ENCODE measurements at places on chromosomes 12 and 14.

GRCh38 chr12:15605881-15606590, 183.2 kb downstream of the EPS8 start:
- DNase-seq = no peak

DNA sequence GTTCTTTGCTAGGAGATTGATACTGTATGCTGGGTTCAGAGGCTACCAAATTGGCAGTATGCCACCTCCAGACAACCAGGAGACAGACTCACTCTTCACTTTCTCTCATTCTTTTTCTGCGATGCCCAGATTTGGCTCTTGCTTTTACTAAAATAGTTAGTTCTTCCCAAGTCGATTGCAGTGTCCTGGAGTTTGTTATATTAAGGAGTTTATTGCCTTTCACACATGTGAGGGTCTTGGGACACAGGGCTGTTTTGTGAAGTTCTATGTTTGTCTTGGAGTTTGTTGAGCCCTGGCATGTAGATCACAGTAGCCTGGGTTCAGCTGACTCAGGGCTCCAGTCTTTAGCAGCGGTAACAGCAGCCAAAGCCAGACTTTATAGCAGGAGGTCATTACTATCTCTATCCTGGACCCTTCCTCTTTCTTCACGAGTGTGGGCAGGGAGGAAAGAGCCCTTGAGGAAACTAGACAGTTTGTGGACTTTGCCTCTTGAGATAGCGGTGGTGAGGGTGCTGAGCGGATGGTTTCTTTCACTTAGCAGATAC, 1.6 kb downstream of the MLEC start:
- no peak for DNase-seq

- DNase-seq = no peak
These were observed 53.1 kb downstream of the LIN7A start for GRCh38 chr12:80884651-80885050.

- no peak for DNase-seq
These were observed 14.4 kb upstream of the NTF3 start for GRCh38 chr12:5417500-5417899.

DNA sequence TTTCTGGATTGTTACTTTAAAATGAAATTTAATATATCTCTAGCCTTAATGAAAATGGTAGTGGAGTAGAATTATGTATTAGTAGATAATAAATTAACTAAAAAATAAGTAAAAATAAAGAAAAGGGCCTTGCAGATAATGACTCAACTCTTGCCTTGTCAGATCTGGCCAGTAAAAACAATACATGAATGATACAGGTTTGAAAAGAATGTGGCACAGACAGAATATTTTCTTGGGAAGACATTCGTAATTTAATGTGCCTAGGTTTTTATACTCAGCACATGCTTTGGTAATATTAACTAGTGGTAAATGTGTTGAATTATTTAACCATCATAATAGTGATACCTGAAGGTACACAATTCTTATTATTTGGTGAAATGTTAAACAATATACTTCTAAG, 28.3 kb downstream of the ATF7IP start:
- no peak for DNase-seq

DNA sequence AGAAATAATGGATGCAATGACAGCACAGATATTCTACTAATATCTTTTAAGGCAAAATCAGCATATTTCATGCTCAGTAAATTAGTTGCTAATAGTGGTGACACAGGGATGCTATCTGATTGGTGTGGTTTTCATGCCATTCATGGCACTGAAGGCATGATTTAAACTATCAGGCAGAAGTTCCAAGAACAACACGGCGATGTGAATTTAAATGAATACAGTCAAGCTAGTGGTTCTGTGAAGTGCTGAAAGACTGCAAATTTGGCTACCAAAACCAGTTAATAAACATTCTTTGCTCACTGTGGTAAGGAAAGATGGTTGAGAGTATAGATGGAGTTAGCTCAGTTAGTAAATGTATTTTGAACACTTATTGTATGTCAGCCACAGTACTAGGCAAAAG, 272.0 kb upstream of the DIO2 start:
- no peak for DNase-seq

DNA sequence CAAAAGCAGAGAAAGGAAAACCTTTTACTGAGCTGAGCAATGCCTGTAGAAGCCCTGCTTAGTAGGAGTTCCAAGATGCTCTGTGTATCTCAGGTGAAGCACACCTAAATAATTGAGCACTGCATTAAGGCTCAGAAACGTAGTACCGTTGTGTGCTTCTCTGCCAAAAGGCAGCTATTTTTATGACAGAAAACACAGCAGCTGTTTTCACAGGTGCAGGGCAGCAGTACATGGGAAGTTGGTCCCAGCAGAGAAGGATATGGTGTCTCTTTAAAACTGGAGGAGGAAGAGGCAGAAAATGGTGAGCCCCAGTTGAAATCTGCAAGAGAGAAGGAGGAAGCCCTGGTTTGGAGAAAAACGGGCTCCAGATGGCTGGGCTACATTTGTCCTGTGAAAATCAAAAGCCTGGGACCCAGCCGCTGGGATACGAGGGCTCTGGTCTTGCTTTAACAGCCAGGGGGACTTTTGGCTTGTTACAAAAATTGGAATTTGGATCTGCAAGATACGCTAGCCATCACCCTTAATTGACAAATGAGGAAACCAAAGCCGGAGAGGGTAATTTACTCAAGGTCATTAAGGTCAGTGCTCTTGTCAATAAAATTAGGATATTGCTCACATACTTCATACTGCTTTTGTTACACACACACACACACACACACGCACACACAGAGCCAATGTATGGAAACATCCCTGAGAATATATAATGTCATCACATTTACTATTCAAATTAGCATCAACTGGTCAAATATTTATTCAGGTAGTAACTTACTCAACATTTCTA, 27.3 kb downstream of the SPRING1 start:
- no peak for DNase-seq

DNA sequence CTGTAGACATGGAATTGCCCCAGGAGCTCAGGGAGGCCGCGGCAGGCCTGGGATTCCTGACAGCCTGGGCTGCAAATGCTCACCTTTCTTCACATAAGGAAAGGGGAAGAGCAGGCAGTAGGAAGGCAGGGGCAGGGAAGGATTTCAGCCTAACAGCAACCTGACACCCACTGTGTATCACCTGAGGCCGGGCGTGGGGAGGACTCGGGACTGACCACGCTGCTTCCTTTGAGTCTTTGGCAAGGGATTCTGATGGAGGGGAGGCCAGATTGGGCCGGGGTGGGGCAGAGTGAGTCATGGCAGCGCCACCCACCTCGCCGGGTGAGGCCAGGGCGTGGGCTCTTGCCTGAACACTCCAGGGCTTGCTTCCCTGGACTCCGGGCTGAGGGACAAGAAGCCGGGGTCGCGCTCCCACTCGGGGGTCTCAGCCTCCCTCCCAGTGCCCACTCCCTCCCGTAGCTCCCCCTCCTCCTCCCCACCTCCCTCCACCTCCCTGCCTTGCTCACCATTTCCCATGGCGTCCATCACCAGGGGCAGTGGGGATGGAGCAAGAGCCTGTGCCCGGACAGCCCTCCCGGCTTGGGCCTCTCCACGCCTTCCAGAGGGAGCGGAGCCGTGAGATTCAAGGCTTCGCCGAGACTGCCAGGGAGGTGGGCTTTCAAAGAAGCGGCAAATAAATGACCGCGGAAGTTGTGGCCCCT, 247.9 kb upstream of the RTL1 start:
- DNase-seq = no peak

- DNase-seq = no peak
These were observed 5.0 kb upstream of the CHGA start for GRCh38 chr14:92917956-92918355.

Measured in activated effector memory CD4-positive, alpha-beta T cell treated with anti-CD3 and anti-CD28 coated beads, Interleukin-2, amount 50 U/mL, for 16 hours (primary cell).